ENCODE measurements at places on chromosomes 1 and 21.

DNA sequence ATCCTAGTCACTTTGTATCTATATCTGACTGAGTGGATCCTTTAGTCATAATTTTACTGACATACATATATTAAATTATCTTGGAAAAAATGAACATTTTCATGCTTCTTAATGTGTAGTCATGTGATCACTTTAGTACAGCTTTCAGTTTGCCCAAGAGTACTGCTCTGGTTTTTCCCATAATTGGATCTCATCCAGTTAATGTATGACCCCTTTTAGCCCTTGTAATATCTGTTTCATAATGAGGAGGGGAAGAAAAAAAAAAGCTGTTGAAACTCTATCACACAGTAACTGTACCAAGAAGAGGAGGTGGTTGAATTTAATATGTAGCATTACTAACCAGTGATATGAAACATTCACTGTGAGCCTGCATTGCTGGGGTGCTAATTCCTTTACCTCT, 328.7 kb downstream of the PTPRC start:
- no peak for DNase-seq

- DNase-seq: no peak
Measured at GRCh38 chr1:184541537-184542152, 154.8 kb downstream of the C1orf21 start.

GRCh38 chr1:58487002-58487401, 59.5 kb downstream of the OMA1 start:
- no peak for DNase-seq

GRCh38 chr1:164602480-164603093, 43.6 kb downstream of the PBX1 start:
- no peak for DNase-seq

DNA sequence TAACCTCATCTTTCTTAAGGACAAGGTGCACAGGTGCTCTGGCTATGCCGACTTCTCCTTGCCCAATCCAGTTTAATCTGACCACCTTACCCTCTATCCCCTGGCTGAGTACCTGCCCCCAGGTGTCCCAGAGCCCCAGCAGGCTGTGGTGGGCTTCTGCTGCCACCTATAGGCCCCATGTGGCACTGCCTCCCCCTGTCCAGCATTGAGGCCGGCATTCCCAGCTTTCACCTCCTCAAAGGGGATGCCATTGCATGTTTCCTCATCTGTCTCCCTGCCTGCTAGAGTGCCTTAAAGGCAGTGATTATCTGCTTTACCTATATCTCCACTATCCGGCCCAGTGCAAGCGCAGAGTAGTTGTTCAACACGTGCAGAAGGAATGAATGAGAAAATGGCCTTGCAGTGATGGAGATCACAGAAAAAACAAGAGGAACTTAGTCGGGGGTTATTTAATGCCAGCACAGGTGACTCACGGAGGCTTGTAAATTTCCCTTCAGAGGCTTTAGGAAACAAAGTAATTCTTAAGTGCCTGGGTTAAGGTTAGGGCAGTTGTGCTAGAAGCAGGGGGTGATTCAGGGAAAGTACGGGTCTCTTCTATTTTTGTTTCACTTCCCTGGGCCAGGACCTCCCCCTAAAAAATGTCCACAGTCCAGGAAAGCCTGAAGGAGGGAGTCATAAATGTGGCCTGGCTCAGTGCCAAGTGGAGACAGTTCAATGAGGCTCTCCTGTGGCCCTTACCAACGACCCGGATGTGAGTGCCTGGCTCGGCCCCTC, 131.8 kb upstream of the NGF start:
- DNase-seq: no peak

- DNase-seq: no peak
Measured at GRCh38 chr1:96361271-96361856, 360.2 kb upstream of the PTBP2 start.

DNA sequence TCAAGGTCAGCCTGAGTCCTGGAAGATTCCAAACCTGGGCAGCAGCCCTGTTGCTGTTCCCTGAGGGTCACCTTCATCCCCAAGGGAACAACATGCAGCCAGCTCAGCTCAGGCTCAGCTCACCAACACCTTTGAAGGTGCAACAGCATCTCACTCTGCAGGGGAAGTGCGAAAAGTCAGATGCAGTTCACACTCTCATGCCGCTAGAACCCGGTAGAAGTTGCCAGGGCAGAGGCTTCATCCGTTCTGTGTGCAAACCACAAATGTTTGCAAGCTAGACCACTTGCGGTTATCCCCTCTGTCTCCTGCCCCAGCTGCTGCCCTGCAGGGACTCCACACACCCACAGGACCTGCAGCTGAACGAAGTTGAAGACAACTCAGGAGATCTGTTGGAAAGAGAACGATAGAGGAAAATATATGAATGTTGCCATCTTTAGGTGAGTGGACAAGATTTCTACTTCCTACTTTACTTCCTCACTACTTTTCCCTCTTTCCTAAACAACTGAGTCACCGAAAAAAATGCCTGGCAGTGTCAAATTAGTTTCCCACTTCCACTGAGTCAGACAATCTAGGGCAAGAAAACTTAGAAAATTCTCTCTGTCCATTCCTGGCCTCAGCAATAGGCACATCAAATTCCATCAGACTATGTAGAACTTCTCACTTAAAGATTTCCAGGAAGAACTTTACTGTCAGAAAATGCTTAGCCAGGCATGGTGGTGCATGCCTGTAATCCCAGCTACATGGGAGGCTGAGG, 1.8 kb upstream of the FCRL6 start:
- no peak for DNase-seq

DNA sequence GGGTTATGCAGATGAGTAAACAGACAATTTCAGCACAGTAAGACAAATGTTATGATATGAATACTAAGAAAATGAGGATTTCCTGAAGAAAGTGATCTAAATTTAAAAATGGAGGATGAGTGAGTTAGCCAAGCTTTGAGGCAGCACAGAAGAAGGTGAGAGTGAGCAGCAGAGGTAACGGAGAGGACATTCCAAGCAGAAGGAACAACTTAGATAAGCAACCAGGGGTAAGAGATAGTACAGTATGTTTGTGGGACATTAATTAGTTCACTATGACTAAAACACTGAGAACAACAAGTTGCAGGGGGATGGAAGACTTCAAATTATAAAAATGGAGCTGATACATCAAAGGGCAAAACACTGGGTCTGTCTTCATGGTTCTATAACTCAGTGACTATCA, 22.8 kb downstream of the PRPF38A start:
- no peak for DNase-seq

DNA sequence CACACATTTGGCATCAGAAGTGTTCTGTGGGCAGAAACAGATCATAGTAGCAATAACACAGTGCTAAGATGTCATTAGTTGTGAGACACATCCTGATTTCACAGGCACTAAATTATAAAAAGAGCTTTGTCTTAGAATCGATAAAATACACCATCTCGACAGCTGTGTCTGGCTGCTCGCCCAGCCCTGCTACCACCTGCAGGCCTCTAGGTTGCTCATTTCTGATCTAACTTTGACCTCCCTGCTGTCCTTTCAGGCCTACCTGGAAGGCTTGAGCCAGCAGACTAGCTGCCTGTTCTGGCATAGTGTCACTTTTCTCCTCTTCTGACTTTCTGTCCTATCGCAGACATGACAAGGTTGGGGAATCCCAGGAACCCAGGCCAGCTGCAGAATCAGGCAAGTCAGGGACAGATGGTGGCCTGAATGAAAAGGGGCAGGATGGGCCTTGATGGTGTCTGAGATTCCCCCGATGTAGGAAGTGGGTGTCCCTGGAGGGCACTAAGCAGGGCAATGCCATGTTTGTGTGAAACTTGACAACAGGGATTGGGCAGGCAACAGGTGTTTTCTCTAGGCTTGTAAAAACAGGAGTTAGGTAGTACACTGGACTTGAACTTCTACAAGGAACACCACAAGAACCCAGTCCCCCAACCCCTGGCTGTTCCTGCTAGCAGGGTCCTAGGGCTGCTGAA, 66.6 kb upstream of the RHOU start:
- DNase-seq: no peak

DNA sequence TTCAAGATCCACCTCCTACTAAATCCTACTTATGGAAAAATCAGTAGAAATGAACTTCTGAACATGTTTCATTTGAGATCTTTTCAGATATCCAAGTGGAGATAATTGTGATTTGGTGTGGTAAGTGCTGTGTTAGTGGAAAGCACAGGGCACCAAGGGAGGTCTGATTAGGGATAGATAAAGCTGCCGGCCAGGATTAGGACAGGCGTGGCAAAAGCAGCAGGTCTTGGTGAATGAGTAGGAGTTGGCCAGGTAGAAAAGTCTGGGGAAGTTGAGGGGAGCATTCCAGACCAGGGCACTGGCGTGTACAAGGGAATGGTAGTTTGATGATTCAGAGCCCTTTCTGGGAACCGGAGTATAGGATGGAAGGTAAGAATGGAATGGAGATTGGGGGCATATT, 47.8 kb downstream of the AZIN2 start:
- no peak for DNase-seq

DNA sequence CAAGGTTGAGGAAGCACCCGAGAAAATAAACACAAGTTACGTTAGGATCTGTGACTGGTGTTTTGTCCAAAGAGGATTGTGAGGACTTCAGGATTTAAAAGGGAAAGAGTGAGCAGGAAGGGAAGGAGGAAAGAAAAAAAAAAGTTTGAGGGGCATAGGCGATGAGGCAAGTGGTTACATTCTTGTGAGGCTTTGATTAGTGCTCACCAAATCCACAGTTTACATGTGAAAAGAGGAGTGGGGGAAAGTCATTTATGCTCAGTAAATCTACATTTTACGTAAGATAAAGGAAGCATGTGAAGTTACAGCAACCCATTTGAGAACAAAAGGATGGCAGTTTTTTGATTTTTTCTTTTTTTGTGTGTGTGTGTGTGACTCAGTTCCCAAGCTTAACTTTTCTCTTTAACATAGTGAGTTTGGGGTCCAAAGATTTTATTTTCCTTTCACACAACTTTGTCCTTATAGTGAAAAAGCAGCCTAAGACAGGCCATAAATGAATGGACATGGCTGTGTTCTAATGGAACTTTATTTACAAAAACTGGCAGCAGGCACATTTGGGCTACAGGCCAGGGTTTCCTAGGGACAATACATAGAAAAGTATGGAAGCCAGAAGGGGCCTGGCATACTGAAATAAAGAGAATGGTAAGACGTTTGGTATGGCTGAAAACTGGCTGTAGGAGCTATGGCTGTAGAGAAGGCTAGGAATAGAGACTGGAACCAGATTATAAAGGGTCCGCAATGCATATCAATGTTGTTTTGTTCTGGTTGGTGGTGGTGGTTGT, 121.7 kb downstream of the FGGY start:
- DNase-seq: no peak

DNA sequence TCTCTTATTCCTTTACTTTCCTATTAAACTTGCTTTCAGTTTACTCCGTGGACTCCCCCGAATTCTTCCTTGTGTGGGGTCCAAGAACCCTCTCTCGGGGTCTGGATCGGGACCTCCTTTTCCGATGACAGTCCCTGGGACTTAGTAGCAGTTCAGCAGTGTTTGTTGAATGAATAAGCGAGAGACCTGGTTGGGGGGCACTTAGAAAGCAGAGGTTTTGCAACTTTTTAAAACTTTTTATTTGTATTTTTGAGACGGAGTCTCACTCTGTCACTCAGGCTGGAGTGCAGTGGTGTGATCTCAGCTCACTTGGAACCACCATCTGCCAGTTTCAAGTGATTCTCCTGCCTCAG, 2.1 kb upstream of the ANKRD65 start:
- DNase-seq: no peak

GRCh38 chr1:61424382-61424781, 300.6 kb downstream of the TM2D1 start:
- DNase-seq: no peak

DNA sequence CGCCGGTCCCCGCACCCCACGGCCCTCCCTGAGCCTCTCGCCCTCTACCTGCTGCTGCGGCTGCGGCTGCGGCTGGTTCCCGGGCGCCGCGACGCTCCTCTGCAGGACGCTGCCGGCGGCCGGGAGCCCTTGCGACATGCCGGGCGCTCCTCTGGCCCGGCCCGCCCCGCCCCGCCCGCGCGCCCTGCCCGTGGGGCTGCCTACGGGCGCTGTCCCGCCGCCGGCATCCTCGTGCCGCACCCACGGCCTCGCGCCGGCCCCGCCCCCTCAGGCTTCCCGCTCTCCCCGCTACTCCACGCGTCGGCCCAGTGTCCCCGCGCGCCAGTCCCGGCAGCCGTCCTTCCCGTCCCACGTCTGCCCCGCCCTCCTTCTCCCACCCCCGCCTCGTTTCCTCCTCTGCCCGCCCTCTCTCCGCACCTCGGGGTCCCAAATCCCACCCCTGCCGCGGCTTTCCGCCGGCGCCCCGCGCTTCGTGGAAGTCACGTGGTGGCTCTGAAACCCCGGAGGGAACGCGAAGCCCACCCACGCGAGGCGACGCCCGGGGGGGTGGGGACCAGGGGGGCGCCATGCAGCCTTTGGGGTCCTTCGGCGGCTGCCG, at the start of gene BATF3:
TSS of gene BATF3 (minus strand) at position 216 of the 598 bp plus-strand sequence. CDS start at position 138, 78 bp downstream.
- DNase-seq: peak; percentile 44

DNA sequence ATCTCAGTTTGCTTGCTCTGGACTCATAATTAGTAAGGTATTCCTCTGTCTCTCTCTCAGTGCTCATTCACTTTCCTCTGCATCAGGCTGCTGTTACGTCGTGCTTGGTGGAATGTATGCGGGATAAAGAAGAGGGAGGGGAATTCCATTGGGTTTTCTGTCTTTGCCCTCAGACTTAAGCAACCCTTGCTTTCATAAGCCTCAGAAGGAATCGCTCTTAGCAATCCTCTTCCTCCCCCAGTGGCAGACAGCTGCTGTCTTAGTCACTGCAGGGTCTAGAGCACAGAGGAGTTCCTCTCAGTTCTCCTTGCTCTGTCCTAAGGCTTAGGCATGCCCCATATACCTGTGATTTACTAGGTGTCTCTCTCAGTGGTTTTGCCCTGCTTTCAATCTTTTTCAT, 19.1 kb upstream of the NTMT2 start:
- DNase-seq: no peak

- no peak for DNase-seq
Measured at GRCh38 chr1:35499652-35500176, 57.5 kb downstream of the KIAA0319L start.

DNA sequence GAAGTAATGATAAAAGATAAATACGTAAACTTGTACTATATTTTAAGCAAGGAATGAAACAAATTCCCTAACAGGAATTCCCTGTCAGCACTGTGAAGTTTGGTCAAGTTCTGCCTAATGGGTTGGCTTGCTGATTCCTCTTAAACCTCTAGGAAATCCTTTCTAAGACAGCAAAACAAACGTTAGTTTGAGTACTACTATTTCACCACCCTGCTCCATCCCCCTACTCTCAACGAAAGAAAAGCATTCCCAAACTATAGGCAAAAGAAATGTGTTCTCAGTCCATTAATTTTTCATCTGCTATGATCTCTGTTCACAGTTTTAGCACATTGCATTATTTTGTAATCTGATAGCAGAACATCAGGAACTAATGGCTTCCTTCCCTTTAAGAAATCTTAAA, 16.1 kb downstream of the SERPINC1 start:
- DNase-seq: no peak

GRCh38 chr21:41680444-41681347, 86.2 kb downstream of the RIPK4 start:
- no peak for DNase-seq

- DNase-seq: no peak
Measured at GRCh38 chr21:42397746-42398394, 2.0 kb upstream of the TMPRSS3 start.

All from C1 segment of cervical spinal cord (tissue), 14 donors.